ENCODE measurements at places on chromosomes 6 and 20. TPM values are rescaled to one million over a fixed set of nuclear protein-coding genes. Genes with fewer than 3 reads are reported as not detected.

TFAP2B gene
- not detected for polyA plus RNA-seq

RUNX2 gene
- 0.34 TPM for polyA plus RNA-seq

MRPS26 gene
- 46.9 TPM for polyA plus RNA-seq

ZBTB9 gene
- polyA plus RNA-seq, result 0.79 TPM

TMEM74B gene
- 1.8 TPM for polyA plus RNA-seq

EPB41L1 gene
- polyA plus RNA-seq, result 28.8 TPM

ZSCAN16 gene
- 3.7 TPM for polyA plus RNA-seq

DYNLT2 gene
- polyA plus RNA-seq, result 1.3 TPM

SALL4 gene
- 0.11 TPM for polyA plus RNA-seq

ADAM33 gene
- 63.0 TPM for polyA plus RNA-seq

SLC13A3 gene
- 0.48 TPM for polyA plus RNA-seq

ZC2HC1B gene
- not detected for polyA plus RNA-seq

GLP1R gene
- polyA plus RNA-seq, result 0.04 TPM

GPX5 gene
- not detected for polyA plus RNA-seq

BPIFA1 gene
- polyA plus RNA-seq, result not detected

ARMH2 gene
- polyA plus RNA-seq, result not detected
